ENCODE measurements at places on chromosomes 13 and 19.

- no peak for DNase-seq
These were observed 7.5 kb downstream of the KLF16 start for GRCh38 chr19:1855828-1856255.

DNA sequence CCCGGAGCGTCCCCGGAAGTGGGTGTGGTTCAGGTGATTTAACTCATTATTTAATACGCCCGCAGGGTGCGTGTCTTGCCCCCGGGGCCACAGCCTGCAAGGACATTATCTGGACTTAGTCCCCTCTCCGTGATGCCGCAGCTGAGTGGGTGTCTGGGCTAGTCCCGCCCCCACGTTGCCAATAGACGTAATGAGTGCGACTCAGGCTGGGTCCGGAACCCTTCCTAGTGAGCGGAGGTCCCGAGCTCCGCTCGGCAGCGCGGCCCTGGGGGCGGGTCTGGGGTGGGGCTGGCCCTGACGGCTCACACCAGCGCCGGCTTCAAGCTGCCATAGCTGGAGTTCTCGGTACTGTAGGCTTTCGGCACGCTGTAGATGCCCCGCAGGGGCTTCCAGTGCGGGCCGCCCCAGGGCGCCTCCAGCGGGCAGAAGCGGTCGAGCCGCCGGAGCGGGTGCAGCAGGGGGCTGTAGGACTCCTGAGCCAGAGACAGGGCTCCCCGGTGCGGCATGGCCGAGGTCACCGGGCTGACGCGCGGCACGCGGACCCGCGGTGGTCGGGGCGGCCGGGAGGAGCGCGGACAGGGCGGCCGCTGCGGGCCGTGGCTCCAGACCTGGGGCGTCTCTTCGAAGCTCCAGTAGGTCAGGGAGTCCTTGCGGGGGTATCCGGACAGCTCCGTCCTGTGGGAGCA, 918 bp upstream of the LHB start:
- peak; percentile 38 for DNase-seq

DNA sequence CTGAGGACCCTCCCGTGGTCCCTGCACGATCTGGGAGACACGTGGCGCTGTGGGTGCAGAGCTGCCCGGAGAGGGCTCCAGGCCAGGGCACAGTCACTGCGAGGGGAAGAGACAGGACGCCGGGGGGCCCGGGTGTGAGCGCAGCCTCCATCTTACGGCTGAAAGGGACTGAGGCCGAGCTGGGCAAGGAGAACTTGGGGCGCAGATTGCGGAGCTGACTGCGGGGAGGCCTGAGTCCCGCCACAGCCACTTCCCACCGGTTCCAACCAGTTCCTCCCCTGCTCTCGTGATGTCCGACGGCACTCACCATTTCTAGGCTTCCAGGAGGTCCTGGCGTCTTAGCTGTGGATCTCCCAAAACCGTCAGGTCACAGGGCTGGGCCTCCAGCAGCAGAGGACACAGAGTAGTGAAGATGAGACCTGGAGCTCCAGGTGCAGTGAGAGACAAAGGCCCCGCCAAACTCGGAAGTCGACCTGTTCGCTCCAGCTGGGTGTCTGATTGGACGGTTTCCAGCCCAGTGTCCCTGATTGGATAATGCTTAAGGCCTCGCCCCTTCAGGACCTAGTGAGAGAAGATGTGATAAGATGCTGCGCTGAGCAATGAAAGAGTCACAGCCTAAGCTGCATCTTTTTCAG, 4.8 kb upstream of the ZNF253 start:
- no peak for DNase-seq

DNA sequence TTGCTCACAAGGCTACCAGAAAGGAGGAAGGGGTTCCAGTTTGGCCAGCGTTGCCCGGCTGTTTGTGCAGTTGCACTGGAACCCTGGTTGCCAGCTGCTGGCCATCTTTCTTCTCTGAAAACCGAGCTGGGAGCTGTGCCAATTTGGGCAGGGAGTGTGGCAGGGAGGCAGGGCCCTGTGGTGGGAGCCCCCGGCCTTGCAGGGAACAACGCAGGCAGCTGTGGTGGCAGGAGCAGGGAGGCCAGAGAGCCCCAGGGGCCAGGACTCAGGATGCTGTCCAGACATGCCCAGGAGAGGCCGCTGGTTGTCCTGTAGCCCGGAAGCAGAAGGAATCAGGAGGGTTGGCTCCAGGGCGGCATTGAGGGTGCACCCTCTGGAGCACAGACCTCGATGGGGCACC, 4.8 kb downstream of the KMT5C start:
- no peak for DNase-seq

DNA sequence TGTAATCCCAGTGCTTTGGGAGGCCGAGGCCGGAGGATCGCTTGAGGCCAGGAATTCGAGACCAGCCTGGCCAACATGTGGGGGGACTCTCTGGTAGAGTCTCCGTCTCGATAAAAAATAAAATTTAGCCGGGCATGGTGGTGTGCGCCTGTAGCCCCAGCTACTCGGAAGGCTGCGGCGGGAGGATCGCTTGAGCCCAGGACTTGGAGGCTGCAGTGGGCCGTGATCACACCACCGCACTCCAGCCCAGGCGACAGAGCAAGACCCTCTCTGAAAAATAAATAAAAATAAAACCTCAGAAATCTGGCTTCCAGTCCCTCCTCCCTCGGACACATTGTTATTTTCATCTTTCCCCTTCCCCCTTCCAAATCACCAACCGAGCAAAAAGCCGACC, 332 bp downstream of the IRGQ start:
- DNase-seq = no peak

All from stimulated activated CD4-positive, alpha-beta T cell treated with anti-CD3 and anti-CD28 coated beads, Interleukin-1b, Interleukin-23, amount 100 ng/mL, for 1 hour (primary cell).